ENCODE measurements at places on chromosomes 5 and 9. TPM values are rescaled to one million over a fixed set of nuclear protein-coding genes. Genes with fewer than 3 reads are reported as not detected.

The CATSPER3 gene
- not detected for total RNA-seq

The IFNA21 gene
- not detected for total RNA-seq

The NRARP gene
- 35.4 TPM for total RNA-seq

The PLCXD3 gene
- 0.10 TPM for total RNA-seq

The CDC25C gene
- 20.8 TPM for total RNA-seq

The GRXCR2 gene
- not detected for total RNA-seq

The MORN5 gene
- total RNA-seq: not detected

The TTC16 gene
- total RNA-seq: not detected

The CCL19 gene
- total RNA-seq: not detected

DNA sequence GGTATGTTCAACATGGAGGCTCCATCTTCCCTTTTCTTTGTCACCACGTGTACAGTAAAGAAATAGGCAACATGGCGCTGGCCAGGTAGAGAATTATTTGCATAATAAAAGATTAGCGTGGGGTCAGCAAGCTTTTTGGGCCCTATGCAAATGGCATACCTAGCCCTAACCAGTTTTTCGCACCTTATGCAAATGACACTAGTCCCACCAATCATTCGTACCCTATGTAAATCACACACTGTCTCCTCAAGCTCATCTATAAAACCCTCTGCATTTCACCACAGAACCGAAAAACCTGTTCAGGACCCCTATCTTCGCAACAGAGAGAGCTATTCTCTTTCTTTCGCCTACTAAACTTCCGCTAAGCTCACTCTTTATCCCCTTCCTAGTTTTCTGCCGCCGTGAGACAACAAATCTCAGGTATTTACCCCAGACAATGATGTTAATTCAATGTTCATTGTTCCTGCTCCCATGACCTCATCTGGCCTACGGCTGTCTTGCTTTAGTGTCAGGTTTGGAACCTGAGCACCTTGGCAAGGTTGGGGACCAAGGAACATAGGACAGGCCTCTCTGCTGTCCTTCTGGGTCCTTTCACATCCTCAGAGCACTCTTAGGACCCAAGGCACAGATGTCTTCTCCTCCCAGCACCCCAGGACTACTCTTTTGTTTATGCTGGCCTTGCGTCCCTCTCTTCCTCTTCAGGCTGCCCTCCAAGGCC lies 180.7 kb upstream of the RAI14 start:
- no peak for DNase-seq

DNA sequence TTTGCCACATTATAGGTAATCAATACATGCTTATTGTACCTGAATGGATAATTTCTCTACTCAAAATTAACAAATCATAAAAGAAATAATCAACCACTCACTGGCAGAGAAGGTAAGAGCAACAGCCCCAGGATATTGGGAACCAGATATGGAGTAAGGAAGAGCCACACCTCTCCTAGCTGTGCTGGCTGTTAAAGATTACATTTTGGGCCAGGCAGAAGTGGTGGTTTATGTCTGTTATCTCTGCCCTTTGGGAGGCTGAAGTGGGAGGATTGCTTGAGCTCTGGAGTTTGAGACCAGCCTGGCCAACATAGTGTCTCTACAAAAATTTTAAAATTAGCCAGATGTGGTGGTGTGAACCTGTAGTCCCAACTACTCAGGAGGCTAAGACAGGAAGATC lies 56.4 kb downstream of the BHMT start:
- no peak for DNase-seq

DNA sequence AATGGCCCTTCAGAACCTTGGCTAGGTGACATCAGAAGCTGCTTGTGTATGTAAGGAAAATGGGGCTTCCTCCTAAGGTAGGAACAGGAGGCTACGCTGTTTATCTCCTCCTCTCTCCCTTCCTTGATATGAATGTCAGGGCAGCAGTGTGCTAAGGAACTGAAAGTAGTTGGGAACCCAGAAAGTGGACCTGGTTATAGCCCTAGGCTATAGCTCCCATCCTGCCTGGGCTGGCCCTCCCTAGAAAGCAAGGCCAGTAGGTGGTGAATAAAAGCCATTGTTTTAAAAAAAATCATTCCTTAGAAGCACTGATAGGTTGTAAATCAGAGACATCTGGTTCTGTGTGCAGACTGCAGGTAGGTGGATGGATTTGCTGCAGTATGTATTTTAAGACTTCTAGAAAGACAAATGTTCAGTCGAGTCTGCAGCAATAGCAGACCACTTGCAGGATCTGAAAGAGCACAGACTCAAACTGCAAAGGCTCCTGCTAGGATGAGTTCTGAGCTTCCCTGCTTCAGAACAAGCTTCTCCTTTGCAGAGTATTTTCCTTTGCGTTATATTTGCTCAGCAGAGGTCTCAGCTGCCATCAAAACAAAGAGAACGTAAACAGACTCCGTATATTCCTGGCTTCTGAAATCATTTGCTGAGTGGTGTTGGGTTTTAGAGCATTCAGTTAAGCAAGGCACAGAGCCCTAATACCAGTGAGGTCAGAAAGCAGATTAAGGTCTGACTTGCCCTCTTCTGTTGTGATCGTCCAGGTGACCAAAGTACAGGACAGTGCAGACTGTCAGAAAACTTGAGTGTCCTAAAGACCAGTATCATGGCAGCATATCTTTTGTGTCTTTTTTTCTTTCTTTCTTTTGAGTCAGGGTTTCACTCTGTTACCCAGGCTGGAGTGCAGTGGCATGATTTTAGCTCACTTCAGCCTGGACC lies 20.1 kb upstream of the CFAP157 start:
- no peak for DNase-seq

GRCh38 chr5:126220725-126221124 lies 202.5 kb upstream of the GRAMD2B start:
- DNase-seq: no peak

DNA sequence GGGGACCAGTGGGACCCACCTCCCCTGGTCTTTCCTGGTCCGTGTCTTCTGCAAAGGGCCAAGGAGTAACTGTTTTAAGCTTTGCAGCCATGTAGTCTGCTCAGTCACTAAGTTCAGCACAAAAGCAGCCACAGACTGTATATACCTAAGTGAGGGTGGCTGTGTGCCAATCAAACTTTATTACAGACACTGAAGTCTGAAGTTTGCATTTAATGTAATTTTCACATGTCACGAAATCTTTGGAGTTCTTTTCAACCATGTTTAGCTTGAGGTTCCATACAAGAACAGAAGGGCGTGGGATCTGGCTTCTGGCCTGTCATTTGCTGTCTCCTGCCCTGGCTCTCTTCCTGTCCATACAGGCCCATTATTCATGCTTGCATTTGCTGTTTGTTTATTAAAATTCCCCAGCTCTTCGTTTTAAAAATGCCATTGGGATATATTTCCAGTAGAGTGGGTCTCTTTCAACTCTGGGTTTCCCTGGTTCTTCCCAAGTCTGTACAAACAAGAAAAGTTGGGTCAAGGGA lies 64.2 kb upstream of the ECM2 start:
- DNase-seq: no peak

DNA sequence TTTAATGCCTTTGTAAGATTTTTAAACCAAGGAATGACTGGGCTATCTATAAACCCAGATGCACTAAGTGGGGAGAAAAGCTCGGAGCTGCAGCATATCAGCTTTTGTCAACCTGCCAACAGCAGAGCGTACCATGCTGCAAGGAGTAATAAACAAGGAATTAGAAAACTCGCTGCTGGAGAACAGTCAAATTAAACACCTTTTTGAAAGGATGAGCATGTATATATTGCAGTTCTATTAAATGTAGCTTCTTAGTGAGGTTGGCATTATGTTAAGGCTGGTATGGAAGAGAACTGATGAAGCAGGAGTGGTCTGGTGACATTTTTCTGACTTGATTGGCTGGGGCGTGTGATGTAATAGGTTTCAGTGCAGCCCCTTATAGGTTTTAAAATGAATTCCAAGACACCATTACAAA lies 74.7 kb downstream of the PIK3R1 start:
- no peak for DNase-seq

- DNase-seq: no peak
These were observed 10.2 kb downstream of the C9orf50 start for GRCh38 chr9:129610473-129611306.

DNA sequence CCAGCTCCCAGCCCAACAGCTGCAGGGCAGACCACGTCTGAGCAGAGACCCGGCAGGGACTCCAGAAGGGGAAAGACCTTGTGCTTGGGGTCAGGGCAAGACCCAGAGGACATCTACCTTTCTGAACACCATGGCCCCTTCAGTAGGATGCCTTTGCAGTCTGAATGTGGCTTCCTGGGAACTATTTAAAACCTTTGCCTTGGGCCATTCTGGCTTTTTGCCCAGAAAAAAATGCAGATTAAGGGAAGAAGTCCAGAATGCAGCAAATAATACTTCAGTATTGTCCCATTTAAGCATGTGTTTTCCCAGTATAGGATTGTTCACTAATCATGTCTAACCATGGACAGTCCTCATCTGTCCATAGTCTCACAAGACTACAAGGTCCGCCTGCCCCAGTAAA lies 67.5 kb upstream of the ERCC6L2 start:
- DNase-seq: no peak

DNA sequence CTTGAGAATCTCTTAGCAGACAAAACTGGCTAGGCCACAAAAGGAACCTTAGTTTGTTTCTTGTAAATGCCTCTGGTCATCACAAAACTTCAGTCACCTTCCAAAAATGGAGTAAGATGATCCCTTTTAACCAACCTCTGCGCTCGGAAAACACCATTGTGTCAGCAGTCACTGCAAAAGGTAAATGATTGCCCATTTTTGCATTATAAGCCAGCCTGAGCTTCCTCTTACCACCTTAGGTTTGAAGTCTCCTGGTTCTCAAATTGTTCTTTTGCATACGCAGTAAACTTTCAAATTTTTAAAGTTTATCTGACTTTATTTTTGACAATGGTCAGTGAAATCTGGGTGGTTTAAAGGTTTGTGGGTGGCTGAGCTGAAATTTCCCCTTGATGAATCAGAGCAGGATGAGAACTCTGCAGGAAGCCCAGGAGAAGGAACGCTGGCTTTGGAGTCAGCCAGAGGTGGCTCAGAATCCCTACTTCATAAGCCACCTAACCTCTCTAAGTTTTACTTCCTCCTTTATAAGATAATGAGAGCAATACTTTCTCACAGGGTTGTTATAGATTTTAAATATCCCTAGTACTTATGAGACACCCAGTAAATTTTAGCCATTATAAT lies 131.4 kb downstream of the MED10 start:
- no peak for DNase-seq

DNA sequence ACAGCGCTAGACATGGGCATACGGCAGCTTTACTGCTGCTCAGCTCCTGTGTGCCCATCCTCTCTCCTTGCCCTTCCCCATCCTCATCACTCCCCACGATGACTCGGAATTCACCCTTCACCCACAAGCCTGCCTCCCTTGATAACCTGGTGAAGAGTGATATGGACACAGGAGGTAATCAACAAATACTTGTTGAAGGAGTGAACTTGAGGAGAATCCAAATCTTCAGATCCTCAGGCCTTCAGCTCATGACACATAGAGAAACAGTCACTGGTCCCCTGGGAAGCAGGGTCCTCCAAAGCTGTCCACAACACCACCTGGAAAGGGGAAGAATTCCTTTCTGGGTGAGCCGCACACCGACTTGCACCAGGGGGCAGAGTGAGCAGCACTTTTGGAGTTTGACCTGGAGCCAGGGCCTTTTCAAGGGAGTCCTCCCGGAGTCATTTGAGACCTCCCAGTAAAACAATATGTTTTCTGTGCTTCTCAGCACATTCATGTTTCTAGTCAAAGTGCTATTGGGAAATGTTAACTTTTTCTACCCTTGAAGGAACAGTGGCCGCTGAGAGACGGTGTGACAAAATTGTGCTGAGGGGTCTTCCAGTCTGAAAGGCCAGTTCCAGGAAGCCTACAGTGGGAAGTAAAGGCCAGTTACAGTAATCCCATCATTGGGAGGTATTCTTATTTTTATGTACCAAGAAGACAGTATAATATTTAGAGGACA lies 332.3 kb downstream of the CWC27 start:
- DNase-seq: peak; percentile 29

All from H1 (cell line).